ENCODE measurements at places on chromosomes 1 and 21.
A peak's percentile ranks its signal among the peaks of the same experiment; 100 is the strongest.

- DNase-seq = no peak
These were observed 260.8 kb downstream of the GPATCH2 start for GRCh38 chr1:217369996-217370551.

- DNase-seq = no peak
These were observed 197.6 kb upstream of the DMRTA2 start for GRCh38 chr1:50620680-50621329.

DNA sequence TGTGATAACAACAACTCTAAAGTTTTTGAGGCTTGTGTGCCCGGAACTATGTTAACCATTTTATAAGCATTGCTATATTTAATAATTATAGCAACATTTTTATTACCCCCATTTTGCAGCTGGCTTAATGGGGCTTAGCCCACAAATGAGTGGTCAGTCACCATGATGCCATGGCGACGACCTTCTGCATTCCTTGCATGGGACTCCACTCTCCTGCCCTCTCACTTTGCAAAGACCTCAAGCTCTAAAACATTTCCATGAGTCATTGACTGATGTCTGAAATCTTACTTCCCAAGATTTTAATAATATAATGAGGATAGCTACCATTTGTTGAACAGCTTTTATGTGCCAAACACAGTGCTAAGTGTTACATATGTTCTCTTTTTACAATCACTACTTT lies 15.4 kb downstream of the NGF start:
- DNase-seq = no peak

- no peak for DNase-seq
These were observed 18.2 kb upstream of the FMO4 start for GRCh38 chr1:171295821-171296220.

- no peak for DNase-seq
These were observed 865 bp downstream of the ATP5IF1 start for GRCh38 chr1:28236656-28237322.

- no peak for DNase-seq
These were observed 118.7 kb downstream of the CASZ1 start for GRCh38 chr1:10677491-10678391.

- no peak for DNase-seq
These were observed 420.7 kb upstream of the USP24 start for GRCh38 chr1:55635856-55636255.

GRCh38 chr1:213572912-213573647 lies 414.7 kb upstream of the PROX1 start:
- DNase-seq = no peak

DNA sequence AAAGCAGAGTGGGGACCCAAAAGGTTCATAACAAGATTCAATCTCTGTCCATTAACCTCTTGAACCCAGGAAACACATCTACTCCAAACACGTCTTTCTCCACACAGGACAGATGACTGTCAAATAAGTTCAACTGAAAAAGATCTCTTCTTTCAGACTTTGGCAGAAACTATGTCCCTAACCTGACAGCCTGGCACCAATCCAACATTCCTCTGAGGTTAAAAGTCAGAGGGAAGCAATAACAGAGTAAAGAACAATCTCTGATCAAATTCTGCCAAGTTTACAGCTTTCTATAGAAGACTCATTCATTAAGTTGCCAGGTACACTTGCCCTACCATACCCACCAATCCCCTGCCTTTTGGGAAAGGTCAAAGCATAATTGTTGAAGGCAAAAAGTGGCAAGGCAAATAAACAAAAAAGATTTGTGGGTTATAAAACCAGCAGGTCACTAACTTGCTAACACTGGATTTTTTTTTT lies 31.9 kb downstream of the OTUD7B start:
- no peak for DNase-seq

DNA sequence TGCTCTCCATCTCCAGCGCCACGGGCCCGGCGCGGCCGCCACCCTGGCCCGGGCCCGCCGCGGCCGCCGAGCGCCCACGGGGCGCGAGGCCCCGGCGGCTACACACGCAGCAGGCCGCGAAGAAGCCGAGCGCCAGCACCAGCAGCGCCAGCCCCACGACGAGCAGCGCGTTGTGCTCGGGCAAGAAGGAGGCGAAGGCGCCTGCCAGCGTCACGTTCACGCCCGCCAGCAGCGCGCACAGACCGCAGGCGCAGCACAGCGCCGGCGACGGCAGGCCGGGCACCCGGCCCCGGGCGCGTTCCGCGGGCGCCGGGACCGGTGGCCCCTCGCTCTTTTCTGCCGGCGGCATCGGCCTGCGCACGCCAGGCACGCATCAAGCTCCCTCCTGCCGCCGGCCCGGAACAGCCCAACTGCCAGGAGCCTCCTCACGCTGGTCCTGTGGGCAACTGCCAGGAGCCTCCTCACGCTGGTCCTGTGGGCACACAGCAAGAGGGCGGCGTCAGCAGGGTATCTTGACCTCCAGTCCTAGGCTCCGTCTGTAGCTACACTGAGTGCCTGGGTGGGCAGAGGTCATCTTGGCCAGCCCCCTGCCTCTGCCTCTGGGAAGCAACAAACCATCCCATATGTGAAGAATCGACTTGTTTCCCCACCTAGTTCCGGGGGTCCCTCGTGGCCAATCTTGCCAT lies 18.1 kb downstream of the KNCN start:
- peak; percentile 46 for DNase-seq
